ENCODE measurements at places on chromosomes 5 and 9.
A peak's percentile ranks its signal among the peaks of the same experiment; 100 is the strongest.

DNA sequence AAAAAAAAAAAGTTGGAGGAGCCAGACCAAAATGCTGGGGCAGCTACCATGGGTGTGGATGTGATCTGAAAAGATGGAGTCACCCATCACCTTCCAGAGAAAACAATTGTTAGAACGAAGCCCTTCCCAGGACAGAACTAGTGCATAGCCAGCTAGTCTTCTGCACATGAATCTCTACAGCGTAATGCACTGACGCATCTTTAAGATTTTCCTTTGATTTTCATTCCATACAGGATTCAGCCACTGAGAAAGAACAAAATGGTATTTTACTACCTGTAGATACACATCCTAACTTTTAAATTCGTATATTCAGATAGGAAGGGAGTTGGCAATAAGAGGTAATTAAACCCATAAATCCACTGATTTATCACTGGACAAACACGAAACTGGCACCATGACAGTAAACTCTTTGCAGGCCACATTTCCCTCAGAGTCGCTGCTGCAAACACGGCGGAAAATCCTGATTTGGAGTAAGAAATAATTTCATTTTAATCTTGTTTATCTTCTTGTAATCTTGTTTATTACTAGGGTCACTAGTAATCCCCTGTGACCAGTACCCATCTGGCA is 206.6 kb downstream of the SPOCK1 start:
- no peak for DNase-seq

- DNase-seq: no peak
These were observed 67.0 kb upstream of the RPS23 start for GRCh38 chr5:82345108-82345507.

- no peak for DNase-seq
These were observed 58.3 kb upstream of the MOCS2 start for GRCh38 chr5:53167836-53168235.

DNA sequence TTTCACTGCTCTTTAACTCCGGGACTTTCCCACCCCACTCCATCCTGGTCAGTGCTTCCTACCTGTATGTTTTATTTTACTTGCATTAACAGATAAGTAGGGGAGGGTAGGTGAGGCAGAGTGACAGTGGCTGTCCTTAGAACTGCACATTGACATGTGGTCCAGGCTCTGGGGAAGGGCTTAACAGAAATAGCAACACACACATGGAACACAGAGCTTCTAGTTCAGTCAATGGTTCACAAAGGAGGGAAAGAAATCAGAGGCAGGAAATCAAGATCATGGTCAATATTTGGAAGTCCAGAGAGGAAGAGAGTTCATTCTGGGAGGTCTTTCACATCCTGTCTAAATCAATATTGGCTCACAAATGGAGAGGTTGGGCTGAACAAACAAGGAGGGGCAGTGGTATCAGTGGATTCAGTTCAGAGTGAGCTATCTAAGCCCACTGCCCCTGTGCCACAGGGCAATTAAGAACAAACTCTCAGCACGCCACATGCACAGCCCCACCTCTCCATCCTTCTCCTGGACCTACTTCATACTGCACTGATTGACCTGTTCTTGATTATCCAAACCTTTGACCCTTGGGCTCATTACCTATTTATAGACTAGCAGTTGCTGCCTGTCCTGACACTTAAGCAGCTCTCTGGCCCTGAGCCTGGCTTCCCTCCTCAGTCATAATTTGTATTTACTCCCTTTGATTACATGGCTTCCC is 6.2 kb upstream of the VPS13A start:
- no peak for DNase-seq

- no peak for DNase-seq
These were observed 16.6 kb downstream of the FLT4 start for GRCh38 chr5:180632768-180633167.

DNA sequence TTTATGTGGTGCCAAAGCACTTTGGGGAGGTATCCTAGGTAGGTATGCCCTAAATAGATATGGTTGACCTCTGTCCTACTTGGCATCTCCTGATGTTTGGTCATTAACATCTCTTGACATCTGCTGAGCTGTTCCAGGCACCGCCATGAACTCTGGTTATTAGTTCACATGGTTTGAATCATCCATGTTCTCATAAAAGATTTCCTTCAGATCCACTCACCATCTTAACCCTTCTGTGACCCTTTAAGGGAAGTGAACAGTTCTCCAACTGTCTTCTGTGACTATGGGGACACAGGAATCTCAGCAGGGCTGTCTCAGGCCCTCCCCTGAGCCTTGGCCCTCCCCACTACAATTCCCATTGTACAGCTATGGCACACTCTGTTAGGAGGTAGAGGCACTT is 167.7 kb downstream of the CDH6 start:
- DNase-seq: no peak

GRCh38 chr9:85940275-85940831 is 593 bp upstream of the NAA35 start:
- no peak for DNase-seq

- DNase-seq: no peak
These were observed 20.8 kb downstream of the ENHO start for GRCh38 chr9:34501889-34502425.

GRCh38 chr5:172106511-172107356 is 81.3 kb downstream of the STK10 start:
- DNase-seq: no peak

- DNase-seq: no peak
These were observed 518 bp downstream of the LOX start for GRCh38 chr5:122077366-122078115.

GRCh38 chr5:66829826-66830225 is 233.6 kb downstream of the MAST4 start:
- no peak for DNase-seq

DNA sequence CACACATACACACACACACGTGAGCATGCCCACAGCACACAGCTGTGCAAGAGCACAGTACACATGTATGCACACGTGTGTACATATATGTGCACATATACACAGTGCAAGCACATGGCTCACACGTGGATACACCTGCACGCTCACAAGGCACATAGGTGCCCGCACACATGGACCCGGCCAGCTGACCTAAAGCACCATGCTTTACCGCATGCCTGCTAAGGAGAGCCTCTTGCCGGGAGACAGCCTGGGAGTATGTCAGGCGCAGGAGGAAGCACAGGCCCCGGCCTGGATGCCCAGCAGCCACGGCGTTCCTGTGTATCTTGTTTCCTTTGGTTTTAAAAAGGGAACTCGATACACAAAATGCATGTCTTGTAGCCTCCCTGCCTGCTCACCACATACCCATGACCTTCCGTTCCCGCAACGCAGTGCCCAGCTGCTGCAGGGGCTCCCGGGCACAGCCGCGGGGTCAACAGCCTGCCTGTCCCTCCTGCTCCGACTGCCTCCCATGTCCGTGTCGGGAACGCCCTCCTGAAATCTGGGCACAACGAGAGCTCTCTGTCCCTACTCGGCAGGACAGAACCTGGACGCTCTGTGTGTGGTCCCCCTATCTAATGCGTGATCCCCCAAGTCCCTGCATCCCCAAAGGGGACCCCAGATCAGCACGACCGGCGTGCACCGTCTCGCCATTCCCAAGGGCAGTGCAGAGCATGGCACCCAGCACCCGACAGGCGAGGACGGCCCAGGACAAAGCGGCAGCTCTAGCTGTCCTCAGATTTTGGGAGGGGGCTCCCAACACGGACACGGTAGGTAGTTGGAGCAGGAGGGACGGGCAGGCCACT is 3.6 kb downstream of the SLC12A7 start:
- DNase-seq: no peak

DNA sequence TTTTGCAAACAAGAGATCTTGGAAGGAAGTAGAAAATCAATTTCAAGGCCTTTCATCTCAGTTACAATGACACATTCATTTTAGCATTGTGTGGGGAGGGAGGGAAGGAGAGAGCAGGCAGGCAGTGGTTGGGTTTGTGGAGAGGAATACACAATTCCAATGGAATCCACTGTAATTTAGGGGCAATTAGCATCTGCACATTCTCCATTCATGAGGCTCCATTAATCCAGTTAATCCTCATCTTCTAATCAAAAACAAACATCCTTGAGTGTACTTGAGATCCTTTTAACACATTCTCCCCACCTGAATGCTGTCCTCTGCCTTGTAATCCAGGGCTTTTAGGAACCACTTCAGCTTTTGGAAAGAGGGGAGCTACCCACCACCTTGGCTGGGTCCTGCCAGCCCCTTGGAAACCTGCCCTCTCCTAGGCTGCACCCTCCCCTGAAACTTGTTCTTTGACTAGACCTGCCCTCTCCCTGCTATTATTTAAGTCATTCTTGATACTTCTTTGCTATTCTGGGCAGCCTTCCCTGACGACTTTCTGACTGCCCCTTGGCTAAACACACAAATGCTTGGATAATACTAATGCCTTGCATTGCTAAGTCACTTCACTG is 271.2 kb downstream of the SLIT3 start:
- DNase-seq: no peak

DNA sequence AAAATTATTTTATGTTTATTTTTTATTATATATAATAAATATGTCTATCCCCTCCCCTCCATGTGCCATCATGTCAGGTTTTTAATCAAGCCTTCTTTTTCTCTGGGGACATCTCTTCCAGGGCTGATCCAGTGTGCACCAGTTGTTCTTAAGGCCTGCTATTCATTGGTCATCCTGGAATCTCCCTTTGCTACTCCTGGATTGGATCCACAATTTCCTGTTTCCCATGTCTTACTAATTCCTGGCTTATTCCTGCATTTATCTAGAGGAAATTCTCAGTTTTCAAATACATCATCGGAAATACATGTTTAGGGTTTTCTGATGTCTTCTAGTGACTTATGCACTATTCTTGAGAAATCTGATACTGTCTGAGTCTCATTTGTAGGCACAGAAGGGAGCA is 56.8 kb downstream of the ANGPTL2 start:
- no peak for DNase-seq

GRCh38 chr5:176409765-176410164 is 6.6 kb downstream of the CLTB start:
- no peak for DNase-seq

DNA sequence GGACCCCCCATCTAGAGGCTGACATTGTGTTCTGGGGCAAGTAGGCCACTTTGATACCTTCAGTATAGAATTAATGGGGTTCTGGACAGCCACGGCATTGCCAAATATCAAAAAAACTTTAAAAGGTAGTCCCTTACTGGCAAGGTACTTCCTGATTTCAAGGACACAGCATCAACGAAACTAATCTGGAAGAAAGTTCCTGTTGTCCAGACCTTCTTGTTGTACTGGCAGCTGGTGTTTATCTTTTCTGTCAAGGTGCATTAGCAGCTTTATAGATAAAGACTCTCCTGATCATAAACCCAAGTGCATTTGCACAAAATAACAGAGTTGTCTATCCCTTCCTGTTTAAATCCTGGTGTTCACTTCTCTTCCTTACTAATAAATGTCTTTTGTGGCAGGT is 23.7 kb upstream of the GOLGA1 start:
- no peak for DNase-seq

GRCh38 chr9:90921104-90921503 is 119.5 kb downstream of the SYK start:
- DNase-seq: no peak

- no peak for DNase-seq
These were observed 55.2 kb upstream of the JAK2 start for GRCh38 chr9:4929917-4930316.

DNA sequence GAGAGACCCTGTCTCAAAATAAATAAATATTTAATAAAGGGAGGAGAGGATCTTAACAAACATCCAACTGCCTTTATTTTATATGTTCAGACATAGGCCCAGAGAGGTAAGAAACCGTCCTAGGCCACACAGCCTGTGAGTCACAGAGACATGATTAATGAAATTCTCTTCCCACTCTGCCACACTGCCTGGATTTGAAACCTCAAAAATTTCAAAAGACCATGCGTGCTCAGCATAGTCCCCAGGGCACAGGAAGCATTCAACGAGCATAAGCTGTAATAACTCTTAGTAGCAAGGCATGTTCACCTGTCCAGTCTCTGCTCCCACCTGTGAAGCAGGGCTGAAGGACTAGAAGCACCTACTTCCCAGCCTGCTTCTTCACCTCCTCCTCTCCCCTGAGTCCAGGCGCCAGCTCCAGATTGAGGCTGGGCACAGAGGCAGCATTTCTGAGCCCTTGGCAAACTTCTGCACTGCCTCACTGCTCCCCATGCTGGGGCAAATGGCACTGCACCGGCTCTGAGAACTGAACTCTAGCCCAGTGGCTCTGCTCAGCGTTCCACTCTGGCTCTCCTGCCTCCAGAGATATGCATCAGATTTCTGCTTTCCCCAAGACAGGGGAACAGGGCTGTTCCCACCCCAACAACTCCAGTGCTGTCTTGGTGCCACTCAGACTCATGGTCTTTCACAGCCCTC is 1.1 kb downstream of the FAT2 start:
- no peak for DNase-seq

GRCh38 chr5:96807075-96807654 is 580 bp downstream of the ERAP1 start:
- DNase-seq: no peak

DNA sequence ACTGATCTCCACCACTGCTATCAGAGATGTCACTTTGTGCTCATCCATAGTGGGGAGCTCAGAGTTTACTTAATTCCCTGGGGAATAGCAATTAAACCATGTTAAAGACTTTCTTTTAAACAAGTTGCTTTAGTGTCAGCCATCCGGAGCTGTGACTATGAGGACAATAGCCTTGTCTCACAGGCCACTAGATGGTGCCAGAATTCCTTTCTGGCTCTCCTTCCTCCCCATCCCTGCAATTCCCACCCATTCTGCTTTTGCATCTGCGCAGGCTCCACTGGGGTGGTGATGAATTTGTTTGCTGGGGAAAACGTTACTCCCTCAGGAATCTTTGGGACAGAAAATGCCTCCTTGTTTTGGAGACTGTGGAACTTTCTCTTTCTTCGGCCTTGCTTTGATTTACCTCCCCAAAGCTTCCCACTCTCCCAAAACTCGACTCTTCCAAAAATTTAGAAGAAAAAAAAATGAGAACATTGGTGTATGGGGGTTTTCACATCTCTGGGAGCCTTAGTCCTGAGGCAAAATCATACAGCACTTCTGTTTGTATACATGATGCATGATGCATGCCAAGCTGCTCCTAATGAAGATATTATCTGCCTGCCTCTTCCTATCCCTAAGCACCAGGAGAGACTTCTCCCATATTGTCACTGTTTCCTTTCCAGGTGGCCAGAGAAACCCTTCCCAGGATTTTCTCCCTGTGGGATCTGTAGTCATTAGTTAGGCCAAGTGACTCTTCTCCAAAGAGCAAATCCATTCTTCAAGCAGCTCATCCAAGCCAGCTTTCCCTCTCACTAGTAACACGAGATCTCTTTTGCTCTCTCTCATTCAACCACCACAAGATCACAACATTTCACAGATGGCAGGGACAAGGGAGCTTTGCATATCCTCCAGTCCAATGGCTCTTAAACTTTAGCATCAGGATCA is 466.1 kb downstream of the TLR4 start:
- peak; percentile 14 for DNase-seq

- no peak for DNase-seq
These were observed 135.6 kb downstream of the FOXD1 start for GRCh38 chr5:73312872-73313510.

GRCh38 chr9:16918920-16919319 is 48.5 kb upstream of the BNC2 start:
- no peak for DNase-seq

- no peak for DNase-seq
These were observed 12.2 kb upstream of the CLINT1 start for GRCh38 chr5:157870837-157871834.
